Thyroid gland (tissue), 4 donors: ENCODE measurements at places on chromosomes 1 and 21. TPM values are rescaled to one million over a fixed set of nuclear protein-coding genes. Genes with fewer than 3 reads are reported as not detected.

Gene C1orf115
- 41.4 TPM for total RNA-seq

Gene RSPH1
- 2.7 TPM for total RNA-seq

Gene FAM78B
- 4.7 TPM for total RNA-seq

Gene FAM3B
- total RNA-seq = 2.4 TPM

DNA sequence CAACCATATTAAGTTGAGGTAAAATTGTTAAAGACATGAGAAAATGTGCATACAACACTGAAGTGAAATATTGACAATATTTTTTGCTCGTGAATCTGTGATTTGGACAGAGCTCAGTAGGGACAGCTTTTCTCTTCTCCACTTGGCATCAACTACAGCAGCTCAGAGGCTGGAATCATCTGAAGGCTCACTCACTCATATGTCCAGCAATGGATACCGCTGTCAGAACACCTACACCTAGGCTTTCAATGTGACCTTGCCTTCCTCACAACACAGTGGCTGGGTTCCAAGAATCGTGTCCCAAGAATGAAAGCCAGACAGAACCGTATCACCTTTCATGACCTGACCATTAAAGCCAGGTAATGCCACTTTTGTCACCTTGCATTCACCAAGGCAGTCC is 115.2 kb downstream of the NRIP1 start:
- no peak for DNase-seq

DNA sequence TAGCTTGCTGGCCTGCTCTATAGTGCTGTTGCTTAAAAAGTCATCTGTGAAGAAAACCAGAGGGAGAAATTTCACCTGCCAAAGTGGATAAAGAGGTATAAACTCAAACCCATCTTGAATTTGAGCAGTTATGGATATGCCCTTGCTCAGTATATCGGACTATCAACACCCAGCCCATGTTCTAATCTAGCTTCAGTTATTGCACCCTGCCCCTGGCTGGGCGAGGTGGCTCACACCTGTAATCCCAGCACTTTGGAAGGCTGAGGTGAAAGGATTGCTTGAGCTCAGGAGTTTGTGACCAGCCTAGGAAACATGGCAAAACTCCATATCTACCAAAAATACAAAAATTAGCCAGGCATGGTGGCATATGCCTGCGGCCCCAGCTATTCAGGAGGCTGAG is 13.3 kb downstream of the LIX1L start:
- DNase-seq = no peak

DNA sequence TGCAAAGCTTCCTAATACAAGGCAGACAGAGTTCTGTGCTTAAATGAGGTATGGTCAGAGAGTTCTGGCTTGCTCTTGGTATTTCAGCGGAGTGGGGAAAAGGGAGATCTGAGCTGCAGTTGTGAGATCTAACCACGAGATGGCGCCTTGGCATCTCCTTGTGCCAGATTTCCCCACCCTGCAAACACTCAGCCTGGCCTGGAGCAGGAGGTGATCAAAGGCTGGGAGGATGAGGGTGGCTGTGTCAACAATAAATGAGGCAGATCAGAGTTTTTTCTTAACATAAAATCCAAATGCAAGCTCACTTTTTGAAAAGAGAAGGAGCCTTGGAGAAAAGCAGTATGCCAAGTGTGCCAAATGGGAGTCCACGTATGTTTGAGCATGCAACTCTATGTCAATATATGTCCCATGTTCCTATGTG is 4.1 kb upstream of the TFAP2E start:
- DNase-seq = peak; percentile 71

DNA sequence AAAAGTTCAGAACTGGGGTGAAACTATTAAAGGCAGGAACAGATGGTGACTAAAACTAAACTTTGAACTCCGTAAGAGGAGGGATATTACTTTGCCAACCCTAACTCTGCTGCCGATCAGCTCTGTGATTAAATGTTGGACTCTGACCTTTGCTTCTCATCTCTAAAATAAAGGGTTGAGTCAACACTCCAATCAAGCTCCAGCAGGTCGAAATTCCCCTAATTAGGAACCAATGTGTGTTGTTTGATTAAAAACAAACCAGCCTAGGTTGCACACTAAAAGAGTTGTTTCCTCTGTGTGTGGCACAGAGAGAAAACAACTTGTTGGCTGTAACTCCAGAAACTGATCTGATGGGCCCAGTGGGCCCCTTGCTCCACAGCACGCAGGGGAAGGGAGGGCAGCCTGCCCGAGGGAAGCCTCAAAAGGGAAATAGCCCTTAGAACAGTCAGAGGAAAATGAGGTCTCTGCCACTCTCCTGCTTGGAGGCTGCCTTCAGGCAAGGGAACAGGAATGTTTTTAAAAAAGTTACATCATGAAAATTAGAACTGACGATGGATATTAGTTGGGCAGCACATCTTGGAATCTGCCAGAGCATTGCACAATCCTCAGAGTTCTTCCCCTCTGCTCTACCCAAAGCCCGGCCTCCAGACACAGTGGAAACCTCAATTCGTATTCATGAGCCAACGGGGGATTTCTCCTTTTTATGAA is 69.3 kb downstream of the KCTD3 start:
- DNase-seq = no peak

DNA sequence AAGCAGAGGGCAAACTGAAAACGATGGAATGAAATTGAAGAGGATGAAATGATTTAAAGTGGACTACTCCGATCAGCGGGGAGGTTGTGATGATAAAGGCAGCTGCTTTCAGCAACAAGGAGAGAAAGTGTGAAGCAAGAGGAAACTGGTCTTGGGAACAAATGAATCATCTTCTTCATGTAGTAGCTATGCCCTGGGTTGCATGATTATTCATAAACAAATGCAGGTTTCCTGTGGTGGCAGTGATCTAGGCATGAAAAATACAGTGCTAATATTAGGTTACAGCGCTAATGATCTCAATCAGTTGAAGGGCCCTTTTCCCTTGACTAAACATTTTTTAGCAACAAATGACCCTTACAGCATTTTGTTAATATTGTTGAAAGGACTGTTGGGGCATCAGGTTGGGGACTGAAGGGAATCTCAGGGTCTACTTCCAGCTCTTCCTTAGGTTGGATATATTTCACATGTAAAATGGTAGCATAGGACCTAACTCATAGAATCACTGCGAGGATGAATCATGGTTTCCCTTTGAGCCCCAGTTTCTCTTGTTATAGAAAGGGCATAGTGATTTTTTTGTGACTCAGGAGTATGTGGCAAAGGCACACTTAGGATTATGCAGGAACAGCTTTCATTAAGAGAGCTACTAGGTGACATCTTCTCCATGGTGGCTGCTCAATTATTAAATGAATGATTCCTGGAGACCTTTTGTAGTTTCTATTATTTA is 1.9 kb upstream of the ZFYVE9 start:
- no peak for DNase-seq

DNA sequence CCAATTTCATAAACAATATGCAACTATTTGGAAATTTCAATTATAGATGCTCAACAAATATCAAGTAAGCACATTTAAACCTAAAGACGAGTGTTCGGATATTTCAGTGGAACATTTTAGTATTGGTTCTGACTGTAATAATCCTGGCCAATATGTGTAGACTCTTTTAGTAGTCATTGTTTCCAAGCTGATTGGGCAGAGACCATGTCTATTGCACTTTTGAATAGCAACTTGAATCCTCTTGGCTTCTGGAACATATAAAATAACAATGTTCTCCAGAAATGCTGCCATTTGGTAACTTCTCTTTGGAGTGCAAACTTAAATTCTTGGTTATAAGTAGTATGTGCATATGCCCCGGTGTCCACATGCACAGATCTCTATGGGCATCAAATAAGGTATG is 205.5 kb upstream of the C1orf105 start:
- no peak for DNase-seq
